ENCODE measurements at places on chromosomes 13 and 19.

DNA sequence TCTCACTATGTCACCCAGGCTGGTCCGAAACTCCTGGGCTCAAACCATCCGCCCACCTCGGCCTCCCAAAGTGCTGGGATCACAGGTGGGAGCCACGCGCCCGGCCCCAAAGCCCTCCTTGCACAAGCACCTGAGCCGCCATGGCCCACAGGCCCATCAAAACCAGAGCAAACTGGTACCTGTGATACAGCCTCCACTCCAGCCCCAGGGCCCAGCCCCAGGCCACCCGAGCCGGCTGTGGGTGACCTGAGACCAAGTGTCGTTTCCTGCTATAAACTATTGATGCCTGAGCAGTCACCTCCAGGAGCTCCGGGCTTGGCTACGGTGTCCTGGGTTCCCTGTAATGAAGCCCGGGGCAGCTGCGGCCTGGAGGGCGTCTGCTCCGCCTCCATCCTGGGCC, 9.7 kb upstream of the PTBP1 start:
- no peaks in the 10 kb centered on the region for H3K27me3 ChIP-seq
- peaks cover 4% of the 10 kb centered on the region for H3K36me3 ChIP-seq
- H3K4me1 ChIP-seq = peaks cover 18% of the 10 kb centered on the region
- no peak overlapping the region for H3K27ac ChIP-seq

GRCh38 chr13:27721681-27722080, 70.6 kb upstream of the GSX1 start:
- H3K36me3 ChIP-seq = no peaks in the 10 kb centered on the region
- no peaks in the 10 kb centered on the region for H3K27me3 ChIP-seq
- no peak for DNase-seq
- H3K27ac ChIP-seq = no peak overlapping the region
- no peak overlapping the region for H3K4me3 ChIP-seq

DNA sequence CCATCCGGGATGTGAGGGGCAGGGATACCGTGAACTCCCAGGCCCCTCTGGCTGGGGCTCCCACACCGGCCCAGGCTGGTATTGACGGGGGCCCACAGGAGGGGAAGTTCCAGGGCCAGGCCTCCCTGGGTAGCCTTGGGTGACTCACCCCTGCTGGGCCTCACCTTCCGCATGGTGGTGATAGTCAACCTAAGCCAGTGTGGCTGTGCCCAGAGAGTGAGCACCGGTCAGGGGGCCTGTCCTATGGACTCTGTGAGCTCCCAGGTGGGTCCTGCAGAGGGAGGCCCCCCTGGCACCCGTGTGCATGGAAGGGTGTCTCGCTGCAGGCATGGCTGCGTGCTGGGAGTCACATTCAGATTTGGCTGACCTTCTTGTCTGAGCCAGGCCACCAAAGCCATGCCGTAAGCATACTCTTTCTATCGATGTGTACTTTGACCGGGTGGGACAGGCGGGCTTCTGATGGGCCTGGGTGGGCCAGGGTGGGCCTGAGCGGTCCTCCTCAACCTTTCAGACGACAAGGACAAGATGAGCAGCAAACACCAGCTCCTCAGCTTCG, 27.6 kb downstream of the DHX34 start:
- no peak overlapping the region for H3K27ac ChIP-seq
- no peak for DNase-seq
- H3K4me1 ChIP-seq = no peaks in the 10 kb centered on the region
- no peaks in the 10 kb centered on the region for H3K27me3 ChIP-seq

DNA sequence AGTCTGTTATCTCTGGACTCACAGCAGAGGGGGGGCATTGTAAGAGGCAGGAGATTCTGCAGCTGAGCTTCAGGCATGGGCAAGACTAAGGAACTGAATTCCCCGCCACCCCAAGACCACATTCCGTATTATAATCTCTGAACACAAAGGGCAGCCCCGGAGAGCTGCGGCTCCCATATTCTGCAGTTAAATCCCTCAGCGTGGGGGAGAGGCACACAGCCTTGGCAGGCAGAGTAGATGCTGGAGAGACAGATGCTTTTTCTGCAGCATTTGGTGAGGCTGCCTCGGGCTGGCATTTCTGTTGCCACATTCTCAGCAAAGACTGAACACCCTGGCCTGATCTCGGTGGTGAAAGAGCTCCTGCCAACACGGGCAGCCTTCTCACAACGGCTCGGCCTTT, 12.9 kb downstream of the CHAF1A start:
- no peaks in the 10 kb centered on the region for H3K4me1 ChIP-seq
- DNase-seq = no peak
- H3K4me3 ChIP-seq = no peak overlapping the region
- peaks cover 68% of the 10 kb centered on the region for H3K36me3 ChIP-seq

DNA sequence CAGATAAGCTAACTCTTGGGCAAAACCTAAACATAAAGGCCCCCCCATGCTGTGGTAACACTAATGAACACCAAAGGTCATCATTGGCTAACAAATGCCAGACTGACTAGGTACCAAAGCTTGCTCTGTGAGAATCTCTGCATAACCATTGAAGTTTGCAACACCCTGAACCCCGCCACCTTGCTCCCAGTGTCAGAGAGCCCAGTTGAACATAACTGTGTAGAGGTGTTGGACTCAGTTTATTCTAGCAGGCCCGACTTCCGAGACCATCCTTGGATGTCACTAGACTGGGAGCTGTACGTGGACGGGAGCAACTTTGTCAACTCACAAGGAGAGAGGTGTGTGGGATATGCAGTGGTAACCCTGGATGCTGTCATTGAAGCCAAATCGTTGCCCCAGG, 602.2 kb downstream of the UQCRFS1 start:
- H3K27me3 ChIP-seq = no peaks in the 10 kb centered on the region
- no peak for DNase-seq
- H3K4me3 ChIP-seq = no peak overlapping the region
- H3K27ac ChIP-seq = no peak overlapping the region
- no peaks in the 10 kb centered on the region for H3K36me3 ChIP-seq

DNA sequence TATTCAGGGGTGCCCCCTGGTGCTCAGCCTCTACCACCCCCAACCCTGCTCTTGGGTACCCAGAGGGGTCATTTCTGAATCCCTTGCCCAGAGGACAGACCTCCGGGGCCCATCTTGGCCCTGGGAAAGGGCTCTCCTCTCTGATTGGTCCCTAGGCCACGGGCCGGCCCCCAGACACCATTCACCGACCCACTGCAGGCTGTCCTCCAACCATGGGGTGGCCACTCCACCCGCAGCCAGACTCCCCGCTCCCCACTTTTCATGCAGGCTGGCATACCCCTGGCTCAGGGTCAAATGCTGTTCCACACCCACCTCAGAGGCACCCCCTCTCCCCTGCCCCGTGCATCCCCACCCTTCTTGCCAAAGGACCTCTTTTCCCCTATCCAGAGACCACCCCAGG, 14.8 kb downstream of the SMIM24 start:
- H3K36me3 ChIP-seq = peaks cover 18% of the 10 kb centered on the region
- no peaks in the 10 kb centered on the region for H3K4me1 ChIP-seq
- H3K27me3 ChIP-seq = no peaks in the 10 kb centered on the region
- H3K27ac ChIP-seq = no peak overlapping the region
- no peak for DNase-seq

DNA sequence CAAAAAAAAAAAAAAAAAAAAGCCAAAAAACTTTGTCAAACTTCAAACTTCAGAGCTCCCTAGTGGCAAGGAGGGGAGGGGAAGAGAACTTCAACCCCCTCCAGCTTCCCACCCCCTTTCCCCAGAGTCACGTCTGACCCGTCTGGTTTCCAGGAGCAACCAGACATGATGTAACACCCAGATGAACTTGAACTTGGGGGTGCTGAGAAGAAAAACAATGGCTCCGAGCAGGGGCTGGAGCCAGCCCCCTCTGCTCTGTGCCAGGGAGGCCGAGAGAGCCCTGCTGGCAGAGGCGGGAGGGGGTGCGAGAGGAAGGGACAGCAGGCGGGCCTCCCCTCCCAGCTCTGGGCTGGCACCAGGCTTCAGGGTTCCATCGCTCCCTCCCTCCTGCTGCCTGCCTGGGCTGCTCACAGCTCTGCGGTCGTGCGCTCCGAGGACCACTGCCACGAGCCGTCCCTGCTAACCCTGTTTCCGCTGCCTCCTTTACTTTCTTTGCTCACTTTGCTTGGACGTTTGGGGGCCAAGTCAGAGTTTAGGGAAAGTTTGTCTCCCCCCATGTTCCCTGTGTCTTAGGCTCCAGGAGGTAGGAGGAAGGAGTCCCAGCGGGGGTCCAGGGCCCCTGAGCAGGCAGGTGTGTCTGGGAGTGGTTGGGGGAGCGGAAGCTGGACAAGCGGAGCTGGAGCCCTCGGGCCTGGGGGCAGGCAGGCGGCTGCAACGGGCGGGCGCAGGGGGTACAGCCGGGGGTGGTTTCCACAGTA, 11.1 kb downstream of the LYL1 start:
- no peak overlapping the region for H3K27ac ChIP-seq
- no peaks in the 10 kb centered on the region for H3K4me1 ChIP-seq
- H3K36me3 ChIP-seq = no peaks in the 10 kb centered on the region
- no peaks in the 10 kb centered on the region for H3K27me3 ChIP-seq
- no peak overlapping the region for H3K4me3 ChIP-seq

- peaks cover 24% of the 10 kb centered on the region for H3K36me3 ChIP-seq
- peaks cover 18% of the 10 kb centered on the region for H3K4me1 ChIP-seq
- peak overlapping the region; percentile 28 for H3K4me3 ChIP-seq
These were observed 30.7 kb downstream of the NFIX start for GRCh38 chr19:13025819-13026456.

- H3K36me3 ChIP-seq = no peaks in the 10 kb centered on the region
- H3K27me3 ChIP-seq = no peaks in the 10 kb centered on the region
- H3K4me1 ChIP-seq = peaks cover 7% of the 10 kb centered on the region
- DNase-seq = no peak
- H3K4me3 ChIP-seq = no peak overlapping the region
These were observed 536.3 kb downstream of the GPC6 start for GRCh38 chr13:93762708-93763426.

- DNase-seq = no peak
- H3K27ac ChIP-seq = peak overlapping the region; percentile 51
- peaks cover 6% of the 10 kb centered on the region for H3K4me1 ChIP-seq
- no peaks in the 10 kb centered on the region for H3K27me3 ChIP-seq
- H3K4me3 ChIP-seq = peak overlapping the region; percentile 82
- peaks cover 16% of the 10 kb centered on the region for H3K36me3 ChIP-seq
These were observed 419 bp downstream of the MRPS31 start for GRCh38 chr13:40770609-40770933.

GRCh38 chr13:93407551-93407950, 180.9 kb downstream of the GPC6 start:
- no peaks in the 10 kb centered on the region for H3K4me1 ChIP-seq
- no peak overlapping the region for H3K27ac ChIP-seq
- no peak for DNase-seq
- H3K36me3 ChIP-seq = no peaks in the 10 kb centered on the region

DNA sequence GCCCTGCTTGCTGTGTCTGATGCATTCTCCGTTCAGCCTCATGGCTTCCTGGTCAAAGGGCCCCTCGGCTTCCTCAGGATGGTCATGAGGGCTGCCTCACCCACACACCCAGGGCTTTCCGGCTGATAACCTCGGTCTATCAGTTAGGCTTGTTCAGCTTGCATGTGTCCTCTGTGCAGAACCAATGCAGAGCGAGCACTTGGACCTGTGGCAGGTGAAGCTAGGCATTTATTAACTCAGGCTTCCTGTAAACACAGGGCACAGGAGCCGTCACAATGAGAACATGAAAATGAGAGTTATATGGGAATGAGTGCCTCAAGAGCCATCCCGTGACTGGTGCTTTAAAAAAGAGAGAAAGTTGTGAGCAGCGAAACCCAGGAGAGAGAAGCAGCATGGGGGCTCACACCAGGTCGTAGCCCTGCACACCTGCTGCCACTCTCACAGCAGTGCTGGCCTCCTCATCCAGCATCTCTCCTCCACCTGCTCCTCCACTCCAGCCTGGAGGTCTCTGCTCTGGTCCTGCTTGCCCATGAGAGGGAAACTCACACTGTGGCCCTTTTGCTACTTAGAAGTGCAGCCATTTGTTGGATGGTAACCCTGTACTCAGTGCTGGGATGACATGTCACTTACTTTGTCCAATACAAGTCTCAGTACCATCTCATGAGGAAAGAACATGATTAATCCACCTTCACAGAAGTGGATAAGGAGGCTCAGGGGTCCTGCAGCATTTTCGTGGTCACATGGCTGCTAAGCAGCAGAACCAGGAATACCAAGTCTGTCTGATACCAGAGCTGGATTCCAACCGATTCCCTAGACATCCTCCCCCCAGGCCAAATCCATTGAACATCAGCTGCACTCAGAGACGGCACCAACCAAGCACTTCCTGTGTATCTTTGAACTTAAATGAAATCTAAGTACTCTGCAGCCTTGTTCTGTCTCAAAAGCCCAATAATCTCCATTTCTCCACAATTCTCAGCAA, 50.5 kb upstream of the IRS2 start:
- H3K27me3 ChIP-seq = no peaks in the 10 kb centered on the region
- DNase-seq = no peak
- no peak overlapping the region for H3K27ac ChIP-seq
- no peaks in the 10 kb centered on the region for H3K36me3 ChIP-seq
- H3K4me1 ChIP-seq = peaks cover 17% of the 10 kb centered on the region

GRCh38 chr13:104253063-104253680, 1187.0 kb upstream of the SLC10A2 start:
- no peak overlapping the region for H3K4me3 ChIP-seq
- H3K27me3 ChIP-seq = no peaks in the 10 kb centered on the region
- no peaks in the 10 kb centered on the region for H3K4me1 ChIP-seq
- no peak overlapping the region for H3K27ac ChIP-seq

- no peaks in the 10 kb centered on the region for H3K36me3 ChIP-seq
- no peak overlapping the region for H3K4me3 ChIP-seq
- no peaks in the 10 kb centered on the region for H3K27me3 ChIP-seq
- DNase-seq = no peak
- H3K4me1 ChIP-seq = no peaks in the 10 kb centered on the region
These were observed 33.7 kb upstream of the ZNF724 start for GRCh38 chr19:23283925-23284324.

DNA sequence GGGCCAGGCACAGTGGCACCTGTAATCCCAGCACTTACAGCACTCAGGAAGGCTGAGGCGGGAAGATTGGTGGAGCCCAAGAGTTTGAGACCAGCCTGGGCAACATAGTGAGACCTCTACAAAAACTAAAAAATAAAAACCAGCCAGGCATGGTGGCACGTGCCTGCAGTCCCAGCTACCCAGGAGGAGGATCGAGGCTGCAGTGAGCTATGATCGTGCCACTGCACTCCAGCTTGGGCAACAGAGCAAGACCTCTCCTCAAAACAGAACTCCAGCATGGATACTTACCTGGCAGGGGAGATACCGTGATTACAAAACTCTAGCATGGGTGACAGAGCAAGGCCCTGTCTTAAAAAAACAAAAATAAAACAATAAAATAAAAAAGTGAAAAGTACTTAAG, 95.3 kb downstream of the GJA3 start:
- no peak for DNase-seq
- no peak overlapping the region for H3K27ac ChIP-seq
- no peak overlapping the region for H3K4me3 ChIP-seq
- no peaks in the 10 kb centered on the region for H3K4me1 ChIP-seq
- H3K27me3 ChIP-seq = no peaks in the 10 kb centered on the region

- H3K4me1 ChIP-seq = peaks cover 33% of the 10 kb centered on the region
- H3K27ac ChIP-seq = peak overlapping the region; percentile 82
- no peak overlapping the region for H3K4me3 ChIP-seq
- no peaks in the 10 kb centered on the region for H3K27me3 ChIP-seq
- H3K36me3 ChIP-seq = no peaks in the 10 kb centered on the region
These were observed 4.1 kb upstream of the UBAC2 start for GRCh38 chr13:99196466-99197116.

DNA sequence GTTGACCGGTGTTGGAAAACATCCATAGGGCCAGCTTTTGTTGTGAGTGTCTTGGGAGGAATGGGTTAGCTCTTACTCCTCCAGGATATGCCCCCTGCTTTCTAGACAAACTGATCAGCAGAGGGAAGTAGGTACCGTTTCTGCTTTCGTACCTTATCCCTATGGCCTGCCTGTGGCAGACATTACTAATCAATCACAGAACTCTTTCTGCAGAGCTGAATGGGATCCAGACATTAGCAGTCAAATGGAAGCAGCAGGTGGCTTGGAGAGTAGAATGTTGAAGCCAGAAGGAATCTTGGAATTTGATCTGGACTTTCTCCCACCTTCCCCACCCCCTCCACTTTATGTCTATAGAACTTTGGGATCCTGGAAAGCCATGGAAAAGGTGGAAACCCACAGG, 17.1 kb downstream of the NWD1 start:
- no peak overlapping the region for H3K4me3 ChIP-seq
- no peak overlapping the region for H3K27ac ChIP-seq
- no peaks in the 10 kb centered on the region for H3K36me3 ChIP-seq
